ENCODE measurements at places on chromosomes 13 and 19. TPM values are rescaled to one million over a fixed set of nuclear protein-coding genes. Genes with fewer than 3 reads are reported as not detected.

ZNF177 gene
- 13.8 TPM for polyA plus RNA-seq

PGLYRP1 gene
- 0.37 TPM for polyA plus RNA-seq

REEP6 gene
- polyA plus RNA-seq, result 1.9 TPM

SOHLH2 gene
- polyA plus RNA-seq, result 0.41 TPM

ANKRD24 gene
- polyA plus RNA-seq, result 4.8 TPM

CGB8 gene
- polyA plus RNA-seq, result 0.27 TPM

C19orf67 gene
- polyA plus RNA-seq, result 0.18 TPM

SHISA7 gene
- polyA plus RNA-seq, result 0.11 TPM

TLE2 gene
- 16.8 TPM for polyA plus RNA-seq

CCDC9 gene
- 27.4 TPM for polyA plus RNA-seq

FZR1 gene
- polyA plus RNA-seq, result 26.2 TPM

NAPA gene
- 89.2 TPM for polyA plus RNA-seq

CLDND2 gene
- 2.1 TPM for polyA plus RNA-seq

RINL gene
- polyA plus RNA-seq, result 38.2 TPM

DCT gene
- 0.73 TPM for polyA plus RNA-seq

PNMA8B gene
- 4.4 TPM for polyA plus RNA-seq

All from thymus (tissue), 14 donors.